ENCODE measurements at places on chromosomes 1 and 21.

DNA sequence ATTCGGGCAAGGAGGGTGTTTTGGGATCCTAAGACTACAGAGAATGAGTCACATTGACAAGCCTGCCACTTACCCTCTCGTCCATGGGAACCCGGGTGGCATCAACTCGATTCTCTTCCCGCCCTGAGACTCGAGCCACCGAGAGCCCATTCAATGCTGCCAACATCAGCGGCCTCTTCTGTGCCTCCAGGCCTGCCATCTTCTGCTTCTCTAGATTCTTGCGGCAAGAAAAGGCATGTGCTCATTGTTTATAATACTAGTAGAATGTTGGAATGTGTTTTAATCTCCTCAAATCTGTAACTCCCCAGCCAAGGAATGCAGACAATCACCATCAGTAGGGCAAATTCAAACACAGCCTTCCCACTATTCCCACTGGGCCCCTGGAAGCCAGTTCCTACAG, 96.9 kb downstream of the SMYD2 start:
- no peak for DNase-seq

- no peak for DNase-seq
Measured at GRCh38 chr1:99439433-99440075, 175.3 kb downstream of the PLPPR4 start.

DNA sequence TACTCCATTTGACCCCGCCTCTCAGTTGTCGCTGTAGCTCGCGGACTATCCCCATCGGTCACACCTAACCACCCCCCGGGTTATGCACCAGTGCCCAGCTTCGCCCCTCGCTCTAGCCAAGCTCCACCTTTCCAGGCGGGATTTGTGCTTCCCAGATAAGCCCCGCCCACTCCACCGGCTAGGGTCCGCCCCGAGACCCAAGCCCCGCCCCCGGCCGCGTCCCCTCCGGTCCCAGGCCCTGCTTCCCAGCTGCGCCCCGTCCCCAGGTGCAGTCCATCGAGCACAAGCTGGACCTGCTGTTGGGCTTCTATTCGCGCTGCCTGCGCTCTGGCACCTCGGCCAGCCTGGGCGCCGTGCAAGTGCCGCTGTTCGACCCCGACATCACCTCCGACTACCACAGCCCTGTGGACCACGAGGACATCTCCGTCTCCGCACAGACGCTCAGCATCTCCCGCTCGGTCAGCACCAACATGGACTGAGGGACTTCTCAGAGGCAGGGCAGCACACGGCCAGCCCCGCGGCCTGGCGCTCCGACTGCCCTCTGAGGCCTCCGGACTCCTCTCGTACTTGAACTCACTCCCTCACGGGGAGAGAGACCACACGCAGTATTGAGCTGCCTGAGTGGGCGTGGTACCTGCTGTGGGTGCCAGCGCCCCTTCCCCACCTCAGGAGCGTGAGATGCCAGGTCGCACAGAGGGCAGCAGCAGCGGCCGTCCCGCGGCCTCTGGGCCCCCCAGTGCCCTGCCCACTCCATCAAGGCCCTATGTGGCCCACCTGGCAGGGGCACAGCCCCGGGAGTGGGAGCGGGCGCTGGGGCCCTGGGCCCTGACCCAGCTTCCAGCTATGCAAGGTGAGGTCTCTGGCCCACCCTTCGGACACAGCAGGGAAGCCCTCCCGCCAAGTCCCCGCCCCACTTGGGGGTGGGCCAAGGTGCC, 23.9 kb downstream of the CITED4 start:
- DNase-seq = no peak

DNA sequence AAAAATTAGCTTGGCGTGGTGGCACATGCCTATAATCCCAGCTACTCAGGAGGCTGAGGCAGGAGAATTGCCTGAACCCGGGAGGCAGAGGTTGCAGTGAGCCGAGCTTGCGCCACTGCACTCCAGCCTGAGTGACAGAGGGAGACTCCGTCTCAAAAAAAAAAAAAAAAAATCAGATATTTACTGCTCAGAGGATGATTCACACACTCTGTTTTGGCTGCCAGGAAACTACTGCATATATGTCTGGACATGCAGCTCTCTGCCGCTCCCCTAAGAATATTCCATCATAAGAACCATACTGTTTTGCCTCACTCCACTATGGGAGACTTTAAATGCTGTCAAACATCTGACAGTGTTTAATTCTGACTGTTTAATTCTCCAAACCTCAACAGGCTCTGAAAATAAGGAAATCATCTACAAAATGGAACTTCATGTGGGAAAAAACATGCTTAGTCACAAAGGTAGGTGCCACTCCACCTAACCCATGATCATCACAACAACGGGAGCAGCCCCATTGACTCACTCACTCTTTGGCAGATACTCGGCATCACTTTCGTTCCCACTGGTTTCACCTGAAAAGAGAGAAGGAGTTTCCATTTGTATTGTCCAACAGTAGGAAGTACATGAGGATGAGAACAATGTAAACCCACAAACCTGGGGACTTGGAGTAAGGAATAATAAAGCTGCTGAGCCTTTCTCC, 29.3 kb upstream of the BCAS2 start:
- DNase-seq = no peak

DNA sequence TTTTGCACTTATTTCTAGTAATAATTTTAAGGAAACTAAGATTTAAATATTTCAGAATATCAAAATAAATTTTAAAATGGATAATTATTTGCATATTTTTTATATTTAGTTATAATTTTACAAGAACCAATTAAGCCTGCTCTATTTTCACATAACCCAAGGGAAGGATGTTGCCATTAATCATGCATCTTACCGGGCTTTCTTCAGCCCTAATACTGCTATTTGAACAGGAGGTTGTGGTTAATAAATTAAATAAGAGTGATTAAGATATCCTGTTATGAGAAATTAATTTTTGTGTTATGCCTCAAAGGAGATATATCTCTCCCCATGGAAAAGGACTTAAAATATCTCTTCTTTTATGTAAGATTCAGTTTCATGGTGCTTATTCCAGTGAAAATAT, 1415.8 kb upstream of the B3GALT2 start:
- DNase-seq = no peak

All from NCI-H748 treated with DMSO at 0.1 percent for 48 hours (cell line).